GM23248 (cell line): ENCODE measurements at places on chromosomes 2 and 18. TPM values are rescaled to one million over a fixed set of nuclear protein-coding genes. Genes with fewer than 3 reads are reported as not detected.
A peak's percentile ranks its signal among the peaks of the same experiment; 100 is the strongest.

SP140 gene
- total RNA-seq = not detected in 2 replicates

DNA sequence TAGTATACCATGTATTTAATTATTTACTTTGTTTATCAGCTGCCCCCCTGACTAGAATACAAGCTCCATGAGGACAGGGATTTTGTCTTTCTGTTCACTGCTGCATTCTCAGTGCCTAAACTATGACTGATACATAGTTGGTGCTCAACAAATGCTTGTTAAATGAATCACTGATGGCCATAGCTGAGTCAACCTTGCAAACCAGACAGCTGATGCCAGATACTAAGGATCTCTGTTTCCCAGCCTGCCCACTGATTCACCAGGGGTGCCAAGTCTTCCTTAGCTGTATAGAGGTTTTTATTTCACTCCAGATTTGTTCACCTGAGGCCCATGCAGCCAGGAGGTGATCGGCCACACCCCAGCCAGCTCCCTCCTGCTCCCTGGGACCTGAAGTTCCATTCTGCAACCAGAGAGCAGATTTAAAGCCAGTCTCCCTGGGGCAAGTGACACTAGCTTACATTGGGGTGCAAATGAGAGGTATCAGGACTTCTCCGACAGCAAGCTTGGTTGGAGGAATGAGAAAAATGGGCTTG is 92.2 kb downstream of the C1QL2 start:
- no peaks in the 10 kb centered on the region for H3K36me3 ChIP-seq
- no peak overlapping the region for H3K27ac ChIP-seq
- no peak overlapping the region for H3K4me3 ChIP-seq
- peaks cover 12% of the 10 kb centered on the region for H3K27me3 ChIP-seq
- H3K4me1 ChIP-seq = no peaks in the 10 kb centered on the region
- DNase-seq = peak; percentile 51

- no peaks in the 10 kb centered on the region for H3K36me3 ChIP-seq
- peaks cover 13% of the 10 kb centered on the region for H3K27me3 ChIP-seq
- H3K4me3 ChIP-seq = peak within 1 kb of the TSS; percentile 69
- 0 out of 2 replicates have a peak, but pooled peaks cover 4% of the 10 kb centered on the region for H3K4me1 ChIP-seq
Observed at GRCh38 chr2:101387151-101387834, at the start of gene CREG2. Gene CREG2, minus strand, starts transcription at chr2:101387503. Its CDS starts 46 bp downstream, at chr2:101387457.

DNA sequence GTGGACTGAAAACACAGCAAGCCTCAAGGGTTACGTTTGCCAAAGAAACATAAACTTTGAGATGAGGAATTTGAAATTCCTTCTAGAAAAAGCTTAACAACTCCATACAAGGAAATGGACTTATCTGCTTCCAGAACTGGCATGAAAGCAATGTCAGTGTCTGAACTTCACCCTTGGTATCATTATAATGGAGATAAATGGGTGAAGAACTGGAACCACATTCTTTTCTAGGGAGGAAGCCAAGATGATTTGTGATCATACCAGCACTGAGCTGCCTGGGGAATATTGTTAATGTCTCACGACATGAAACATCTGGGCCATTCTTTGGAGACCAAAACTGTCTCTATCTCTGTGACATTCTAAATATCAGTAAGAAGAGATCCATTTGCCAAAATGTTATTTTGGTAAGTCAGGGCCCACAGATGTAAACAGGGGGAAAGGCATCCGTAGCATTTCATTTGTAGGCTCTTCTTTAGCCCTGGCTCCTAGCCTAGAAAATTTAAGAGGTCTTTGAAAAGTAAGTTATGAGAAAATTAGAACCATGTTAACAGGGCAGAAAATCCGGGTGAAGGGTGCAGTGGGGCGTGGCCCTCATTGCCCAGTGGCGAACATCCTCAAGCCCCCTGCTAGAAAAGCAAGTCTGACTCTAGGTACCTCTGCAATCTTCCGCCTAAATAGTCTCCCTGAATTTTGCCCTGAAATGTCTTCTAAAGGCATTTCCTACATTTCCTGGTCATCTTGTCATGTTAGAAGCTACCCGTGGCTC is 295.3 kb upstream of the EPAS1 start:
- no peak overlapping the region for H3K4me3 ChIP-seq
- peak; percentile 13 for DNase-seq
- H3K27ac ChIP-seq = no peak overlapping the region
- no peaks in the 10 kb centered on the region for H3K27me3 ChIP-seq
- peaks cover 13% of the 10 kb centered on the region for H3K4me1 ChIP-seq

GRCh38 chr2:1693723-1694122 is 50.6 kb downstream of the PXDN start:
- H3K27ac ChIP-seq = no peak overlapping the region
- no peak for DNase-seq

GAREM2 gene
- total RNA-seq = 1.8 and 2.5 TPM in 2 replicates

DNA sequence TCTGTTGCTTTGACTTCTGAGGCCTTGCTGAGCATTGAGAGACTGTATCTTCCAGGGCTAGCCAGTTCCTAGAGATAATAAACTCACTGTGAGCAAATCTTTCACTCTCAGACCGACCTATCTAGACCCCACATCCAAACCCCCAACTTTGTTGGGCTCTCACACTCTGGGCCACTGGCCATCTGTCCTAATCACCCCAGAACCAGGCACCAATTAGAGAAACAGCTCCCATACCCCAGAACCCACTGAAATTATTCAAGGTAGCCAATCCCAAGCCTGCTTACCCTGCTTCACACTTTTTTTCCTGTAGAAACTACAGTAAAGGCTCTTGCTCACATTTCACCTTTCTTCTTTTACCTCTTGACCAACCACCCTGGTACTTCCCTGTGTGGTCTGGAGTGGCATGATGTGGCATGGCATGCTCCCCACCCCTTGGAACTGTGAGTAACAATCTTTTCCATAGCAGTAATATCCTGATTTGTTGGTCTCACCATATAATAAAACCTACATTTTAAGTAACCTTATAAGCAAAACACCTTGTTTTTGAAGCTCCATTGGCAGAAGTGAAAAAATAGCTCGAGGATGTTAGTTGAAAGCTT is 55.2 kb downstream of the ANKRD12 start:
- no peak for DNase-seq
- no peak overlapping the region for H3K27ac ChIP-seq
- H3K36me3 ChIP-seq = peaks cover 20% of the 10 kb centered on the region; the same call in 1 of the 2 replicates
- H3K4me1 ChIP-seq = no peaks in the 10 kb centered on the region

DNA sequence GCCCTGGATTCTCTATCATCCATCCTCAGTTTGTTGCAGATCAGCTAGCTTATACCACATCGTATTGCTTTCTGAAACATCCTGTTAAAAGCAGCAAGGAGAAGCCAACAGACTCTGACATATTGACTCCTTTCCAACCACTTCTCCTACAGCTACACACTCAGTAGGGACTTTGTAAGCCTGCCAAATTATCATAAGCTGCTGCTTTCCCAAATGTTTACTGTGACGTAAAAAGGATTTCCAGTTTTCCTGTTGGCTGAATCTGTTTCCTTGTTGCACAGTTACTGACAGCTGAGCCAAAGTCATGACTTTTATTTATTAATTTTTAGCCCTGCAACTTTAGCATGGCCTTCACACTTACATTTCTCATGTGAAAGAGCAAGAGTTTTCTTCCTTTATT is 294.3 kb downstream of the KCNJ3 start:
- no peak overlapping the region for H3K27ac ChIP-seq
- DNase-seq = no peak
- H3K4me1 ChIP-seq = no peaks in the 10 kb centered on the region
- H3K27me3 ChIP-seq = no peaks in the 10 kb centered on the region
- H3K4me3 ChIP-seq = no peak overlapping the region
- no peaks in the 10 kb centered on the region for H3K36me3 ChIP-seq

MARCO gene
- not detected in 2 replicates for total RNA-seq

DNA sequence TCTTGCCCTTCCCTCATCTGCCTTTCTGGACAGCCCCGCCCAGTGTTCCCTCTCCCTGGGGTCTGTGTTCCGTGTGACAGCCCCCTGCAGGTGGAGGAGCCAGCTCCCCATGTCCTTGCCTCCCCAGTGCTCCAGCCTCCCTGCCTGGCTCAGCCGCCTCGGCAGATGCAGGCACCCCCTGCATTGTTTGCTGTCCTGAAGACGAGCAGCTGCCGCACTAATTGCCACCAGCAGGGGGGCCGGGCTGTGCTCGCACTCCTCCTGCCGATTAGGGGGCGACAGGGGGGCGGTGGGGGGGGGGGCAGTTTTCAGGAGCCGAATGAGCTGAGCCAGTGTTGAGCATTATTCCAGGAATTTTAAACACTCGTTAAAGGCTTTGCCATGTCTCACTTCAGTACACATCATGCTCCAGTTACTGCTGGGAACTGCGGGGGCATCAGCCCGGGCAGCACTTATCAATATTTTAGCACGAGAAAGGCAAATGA is 23.3 kb downstream of the SIX3 start:
- H3K4me1 ChIP-seq = peaks cover 19% of the 10 kb centered on the region
- no peaks in the 10 kb centered on the region for H3K27me3 ChIP-seq
- no peak overlapping the region for H3K4me3 ChIP-seq
- no peaks in the 10 kb centered on the region for H3K36me3 ChIP-seq
